NCI-H187 (cell line): ENCODE measurements at places on chromosomes 2 and 18.

GRCh38 chr18:35063875-35064690 lies 22.9 kb downstream of the MAPRE2 start:
- DNase-seq = no peak

- DNase-seq = no peak
Measured at GRCh38 chr2:3612639-3613523, 18.0 kb downstream of the COLEC11 start.

DNA sequence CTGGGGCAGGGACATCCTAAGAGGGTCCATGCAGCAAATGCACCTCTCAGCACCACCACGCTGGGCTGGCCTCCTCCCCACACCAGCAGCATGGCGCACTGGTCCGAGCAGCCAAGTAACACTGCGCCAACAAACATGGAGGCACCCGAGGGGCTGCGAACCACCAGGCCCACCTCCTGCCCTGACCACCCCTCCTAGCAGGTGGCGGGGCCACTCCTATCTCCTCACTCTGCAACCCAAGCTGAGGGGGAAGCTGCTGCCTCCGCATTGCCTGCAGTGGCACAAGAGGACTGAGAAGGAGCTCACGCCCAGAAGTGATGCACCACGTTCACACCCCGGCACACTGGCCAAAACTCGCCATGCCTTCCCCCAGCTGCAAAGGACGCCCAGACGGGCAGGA lies 94.4 kb downstream of the EIPR1 start:
- no peak for DNase-seq

GRCh38 chr2:40127890-40128557 lies 323.9 kb downstream of the SLC8A1 start:
- no peak for DNase-seq

GRCh38 chr2:188975497-188976102 lies 1.4 kb downstream of the COL3A1 start:
- DNase-seq = no peak

DNA sequence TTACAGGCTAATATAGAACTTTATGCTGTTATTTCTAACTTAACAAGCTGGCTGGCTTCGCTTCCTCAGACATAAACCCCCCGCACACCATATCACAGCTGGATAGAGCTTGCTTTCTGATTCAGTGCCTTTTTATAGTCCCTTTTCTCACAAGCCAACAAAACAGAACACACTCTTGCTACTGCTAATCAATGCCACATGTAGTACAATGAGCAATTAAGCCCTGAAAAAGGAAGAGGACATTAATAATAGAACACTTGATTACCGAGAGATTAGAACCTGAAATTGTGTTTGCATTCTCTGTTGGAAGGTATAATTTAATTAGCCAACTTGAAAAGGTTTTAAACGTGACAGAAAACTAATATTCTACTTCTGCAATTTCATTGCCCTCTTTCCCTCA lies 267.7 kb upstream of the CYRIA start:
- no peak for DNase-seq

GRCh38 chr2:151243468-151243867 lies 18.2 kb downstream of the RBM43 start:
- no peak for DNase-seq

DNA sequence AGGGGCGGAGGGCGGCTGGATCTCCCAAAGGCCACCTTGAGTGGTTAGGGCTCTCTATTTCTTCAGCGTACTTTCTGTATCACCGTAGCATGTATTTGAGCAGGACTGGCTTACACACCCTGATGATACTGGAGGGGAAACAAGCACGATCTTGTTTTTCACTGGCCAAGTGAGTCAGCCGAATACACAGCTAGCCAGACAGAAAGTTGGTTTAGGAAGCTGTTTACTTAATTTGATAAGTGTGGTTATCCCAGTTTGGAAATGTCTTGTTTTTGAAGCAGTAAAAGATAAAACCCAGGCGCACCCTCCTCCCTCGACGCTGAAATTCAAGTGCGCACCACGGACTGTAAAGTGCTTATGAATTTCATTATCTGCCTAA lies 582 bp downstream of the RIOK3 start:
- no peak for DNase-seq

- DNase-seq = no peak
Measured at GRCh38 chr18:26869640-26870039, 4.1 kb upstream of the AQP4 start.

DNA sequence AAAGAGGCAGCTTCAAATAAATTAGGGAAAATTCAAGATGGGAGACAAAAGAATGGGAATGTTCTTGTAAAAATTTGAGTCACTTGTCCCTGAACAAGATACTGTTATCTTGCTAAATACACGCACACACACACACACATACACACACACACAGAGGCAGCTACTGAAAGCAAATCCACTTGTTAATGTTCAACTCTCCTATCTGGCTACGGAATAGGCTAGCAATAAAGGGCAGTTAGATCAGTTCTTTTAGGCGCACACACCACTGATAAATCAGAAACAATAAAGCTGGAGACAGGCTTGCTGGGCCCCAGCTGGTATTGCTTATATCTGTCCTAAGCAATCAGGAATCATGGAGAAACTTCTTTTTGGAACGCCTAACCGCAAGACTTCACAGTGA lies 461.6 kb downstream of the BCL11A start:
- no peak for DNase-seq
